Hepatocyte (in vitro differentiated cells): ENCODE measurements at places on chromosomes 6 and 20.

GRCh38 chr6:32889533-32889932 lies 35.5 kb downstream of the PSMB9 start:
- no peak for DNase-seq

- no peak for DNase-seq
These were observed 18.1 kb downstream of the SLX4IP start for GRCh38 chr20:10453241-10453640.

DNA sequence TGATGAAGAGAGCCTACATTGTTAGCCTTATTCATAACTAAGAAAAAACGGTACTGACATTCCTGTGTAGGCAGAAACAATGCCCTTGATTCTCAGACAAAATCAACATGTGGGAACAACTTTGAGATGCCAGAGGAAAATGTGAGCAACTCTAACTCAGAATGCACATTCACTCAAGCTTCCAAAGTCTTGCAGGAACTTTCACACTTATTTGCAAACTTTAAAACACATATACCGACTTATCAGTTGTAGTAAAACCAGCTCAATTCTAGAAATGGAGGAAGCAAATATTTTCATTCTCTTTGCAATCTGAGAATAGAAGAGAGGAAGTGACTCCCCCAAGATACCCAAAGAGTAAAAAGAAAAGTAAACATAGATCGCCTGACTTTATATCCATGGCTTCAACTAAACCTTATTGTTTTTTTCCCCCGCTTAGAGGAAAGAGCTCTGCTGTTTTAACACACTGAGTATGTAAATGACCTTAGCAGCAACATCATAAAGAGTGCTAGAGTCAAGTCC lies 117.6 kb downstream of the EPB41L2 start:
- no peak for DNase-seq

DNA sequence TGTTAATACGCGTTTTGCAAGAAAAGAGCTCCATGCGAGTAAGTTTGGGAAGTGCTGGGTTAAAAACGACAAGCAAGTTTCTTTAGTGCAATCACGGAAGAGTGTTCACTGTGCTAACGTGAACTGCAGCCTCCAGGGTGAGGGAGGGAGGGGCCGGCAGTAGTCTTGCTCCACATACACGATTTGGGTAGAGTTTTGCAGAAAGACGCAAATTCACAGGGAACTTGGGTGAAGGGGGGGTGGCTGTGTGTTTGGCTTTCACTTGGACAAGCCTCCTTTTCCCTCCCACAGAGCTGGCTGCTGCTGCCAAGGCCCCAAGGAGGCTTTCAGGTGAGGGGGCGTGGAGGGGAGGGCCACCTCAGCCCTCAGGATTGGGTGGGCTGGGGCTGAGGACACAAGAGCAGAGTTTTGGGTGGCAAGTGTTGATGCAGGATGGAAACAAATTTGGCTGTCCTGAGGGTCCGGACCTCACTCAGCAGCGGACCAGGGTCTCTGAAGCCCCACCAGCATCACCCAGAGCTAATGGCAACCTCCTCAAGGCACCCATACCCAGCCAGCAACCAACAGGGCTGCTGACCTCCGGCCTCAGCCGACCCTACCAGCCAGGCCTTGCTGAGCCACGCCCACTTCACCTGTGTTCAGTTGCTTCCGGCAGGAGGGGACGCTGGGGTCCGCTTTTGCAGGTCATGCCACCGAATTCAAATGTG lies 204.5 kb downstream of the ERMARD start:
- DNase-seq, result no peak

- peak; percentile 44 for DNase-seq
These were observed 136.9 kb upstream of the SUPT3H start for GRCh38 chr6:45514454-45515230.

- no peak for DNase-seq
These were observed 19.1 kb upstream of the SPTLC3 start for GRCh38 chr20:12989586-12990115.

DNA sequence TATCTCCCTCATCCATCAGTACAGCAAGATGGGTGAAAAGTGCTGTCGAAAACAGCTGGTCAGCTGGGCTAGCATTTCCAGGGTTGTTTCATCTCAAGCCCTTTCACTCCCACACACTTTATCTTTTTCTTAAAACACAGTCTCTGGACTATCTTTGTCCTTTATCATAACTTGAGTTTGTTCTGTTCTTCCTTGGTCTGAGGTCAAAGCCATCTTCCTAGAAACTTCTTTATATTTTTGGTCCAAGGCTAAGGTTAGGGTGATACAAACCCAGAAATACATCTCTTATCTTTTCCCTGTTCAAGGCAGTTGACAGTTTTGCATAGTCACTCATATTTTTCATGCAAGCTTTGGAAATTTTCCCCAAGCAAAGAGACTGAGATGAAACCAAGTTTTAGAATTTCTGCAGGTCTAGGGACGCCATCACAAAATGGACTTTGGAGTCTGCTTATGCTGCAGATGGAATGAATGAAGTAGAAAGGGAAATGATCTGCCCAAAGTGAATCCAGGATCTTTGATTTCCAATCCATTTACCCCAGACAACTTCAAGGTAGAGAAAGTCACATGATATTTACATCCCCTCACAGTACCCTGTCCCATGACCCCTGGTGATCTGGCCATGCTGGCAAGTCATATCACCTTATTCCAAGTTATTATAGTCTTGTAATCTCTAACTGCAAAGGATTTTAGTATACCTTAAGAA lies 297.0 kb downstream of the ZNF217 start:
- DNase-seq, result no peak

DNA sequence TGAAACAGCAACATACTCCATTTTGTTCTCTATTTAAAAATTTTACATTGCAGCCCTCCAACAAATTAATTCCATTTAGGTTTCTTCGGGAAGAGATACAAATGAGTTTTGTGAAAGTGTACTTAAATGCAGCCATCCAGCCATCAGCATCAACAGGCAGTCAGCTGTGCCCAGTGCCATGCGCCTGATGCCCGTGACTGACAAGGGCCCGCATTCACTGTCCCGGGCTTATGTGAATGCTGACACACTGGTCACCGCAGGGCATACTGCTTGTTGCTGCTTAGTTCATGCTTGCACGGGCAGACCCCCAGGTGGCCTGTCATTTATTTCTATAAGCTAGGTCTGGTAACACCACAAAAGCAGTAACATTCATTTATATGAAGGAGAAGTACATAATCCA lies 224.9 kb upstream of the QKI start:
- no peak for DNase-seq

DNA sequence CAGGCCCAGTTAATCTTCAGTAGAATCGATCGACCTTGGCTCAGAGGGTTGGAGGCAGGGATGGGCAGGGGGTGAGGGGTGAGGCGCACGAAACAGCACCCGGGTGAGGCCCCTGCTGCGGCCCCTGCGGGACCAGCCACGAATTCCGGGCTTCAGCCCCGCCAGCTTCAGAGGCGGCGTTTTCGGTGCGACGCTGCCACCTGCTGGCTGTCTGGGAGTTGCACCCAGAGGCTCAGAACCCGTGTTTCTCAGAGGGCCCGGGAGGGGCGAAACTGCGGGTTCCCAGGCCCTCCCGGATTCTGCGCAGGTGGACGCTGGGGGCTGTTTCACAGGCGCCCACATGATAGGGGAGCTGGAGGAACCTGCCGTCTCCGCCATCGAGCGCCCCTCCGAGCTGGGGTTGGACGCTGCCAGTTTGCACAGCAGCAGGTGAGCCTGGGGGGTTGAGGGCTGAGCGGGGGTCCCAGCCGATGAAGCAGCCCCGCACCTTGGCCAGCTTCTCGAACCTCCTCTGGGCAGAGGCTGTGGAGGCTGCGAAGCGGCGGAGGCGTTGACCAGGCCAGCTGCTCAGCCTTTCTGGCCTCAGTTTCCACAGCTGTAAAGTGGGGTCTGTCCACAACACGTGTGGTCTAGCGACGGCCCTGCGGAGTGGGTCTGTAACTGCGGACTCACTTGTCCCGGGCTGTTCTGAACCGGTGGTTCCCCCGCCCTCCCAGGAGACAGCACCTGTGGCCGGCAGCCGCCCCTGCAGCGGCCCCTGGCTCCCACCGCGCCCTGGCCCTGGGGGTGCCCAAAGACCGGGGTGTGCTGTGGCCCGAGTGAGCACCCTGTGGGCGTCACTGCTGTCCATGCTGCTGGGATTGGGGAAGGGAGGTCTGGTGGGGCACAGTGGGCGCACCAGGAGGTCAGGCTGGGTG lies 2.5 kb upstream of the BHLHE23 start:
- peak; percentile 84 for DNase-seq

DNA sequence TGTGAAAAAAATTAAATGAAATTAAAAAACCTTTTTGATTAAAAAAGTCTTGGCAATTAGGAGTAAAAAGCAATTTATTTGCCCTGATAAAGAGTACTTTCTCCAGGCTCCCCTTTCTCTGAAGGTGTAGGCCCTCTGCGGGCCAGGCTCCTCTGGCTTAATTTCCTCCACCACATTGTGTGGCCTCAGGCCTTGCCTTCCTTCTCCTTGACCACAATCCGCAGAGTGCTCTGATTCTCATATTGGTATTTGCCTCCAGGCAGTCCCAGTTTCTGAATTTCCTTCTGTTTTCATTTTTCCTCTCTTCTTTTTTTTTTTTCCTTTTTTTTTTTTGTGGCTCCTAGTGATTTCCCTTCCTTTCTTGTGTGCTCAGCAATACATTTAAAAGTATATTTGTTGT lies 96.4 kb downstream of the AIG1 start:
- no peak for DNase-seq

- no peak for DNase-seq
These were observed 5.9 kb upstream of the PAQR8 start for GRCh38 chr6:52356017-52356416.

DNA sequence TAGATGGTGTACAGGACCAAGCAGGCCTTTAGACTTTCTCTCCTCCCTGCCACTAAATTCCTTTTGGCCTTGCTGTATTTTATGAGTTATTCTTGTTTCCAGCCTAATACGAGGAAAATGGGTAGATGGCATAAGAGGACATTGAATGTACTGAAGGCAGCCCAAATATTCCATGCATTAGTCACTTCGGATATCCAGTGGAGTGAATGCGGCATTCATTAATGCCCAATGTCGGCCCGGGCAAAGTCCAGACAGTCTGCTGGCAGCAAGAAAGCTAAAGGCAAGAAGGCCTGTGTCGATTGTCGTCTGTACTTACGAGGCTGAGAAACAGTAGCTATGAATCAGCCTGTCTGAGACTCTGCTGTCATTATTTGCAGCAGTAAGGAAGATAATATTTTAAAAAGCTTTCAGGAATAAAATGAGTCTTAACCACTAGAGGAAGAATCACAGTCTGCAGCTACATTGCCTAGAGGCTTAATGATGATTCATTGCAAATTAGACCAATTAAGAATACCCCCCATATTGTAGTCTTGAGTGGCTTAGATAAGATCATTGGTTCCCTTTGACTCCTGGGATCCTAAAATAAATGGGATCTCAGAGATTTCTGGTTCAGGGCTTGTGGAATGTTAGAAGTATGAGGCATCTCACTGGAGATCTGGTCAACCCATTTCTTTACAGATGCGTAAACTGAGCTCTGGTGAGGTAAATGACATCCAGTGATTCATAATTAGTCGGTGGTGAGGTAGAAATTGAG lies 534.1 kb upstream of the JAG1 start:
- peak; percentile 80 for DNase-seq

DNA sequence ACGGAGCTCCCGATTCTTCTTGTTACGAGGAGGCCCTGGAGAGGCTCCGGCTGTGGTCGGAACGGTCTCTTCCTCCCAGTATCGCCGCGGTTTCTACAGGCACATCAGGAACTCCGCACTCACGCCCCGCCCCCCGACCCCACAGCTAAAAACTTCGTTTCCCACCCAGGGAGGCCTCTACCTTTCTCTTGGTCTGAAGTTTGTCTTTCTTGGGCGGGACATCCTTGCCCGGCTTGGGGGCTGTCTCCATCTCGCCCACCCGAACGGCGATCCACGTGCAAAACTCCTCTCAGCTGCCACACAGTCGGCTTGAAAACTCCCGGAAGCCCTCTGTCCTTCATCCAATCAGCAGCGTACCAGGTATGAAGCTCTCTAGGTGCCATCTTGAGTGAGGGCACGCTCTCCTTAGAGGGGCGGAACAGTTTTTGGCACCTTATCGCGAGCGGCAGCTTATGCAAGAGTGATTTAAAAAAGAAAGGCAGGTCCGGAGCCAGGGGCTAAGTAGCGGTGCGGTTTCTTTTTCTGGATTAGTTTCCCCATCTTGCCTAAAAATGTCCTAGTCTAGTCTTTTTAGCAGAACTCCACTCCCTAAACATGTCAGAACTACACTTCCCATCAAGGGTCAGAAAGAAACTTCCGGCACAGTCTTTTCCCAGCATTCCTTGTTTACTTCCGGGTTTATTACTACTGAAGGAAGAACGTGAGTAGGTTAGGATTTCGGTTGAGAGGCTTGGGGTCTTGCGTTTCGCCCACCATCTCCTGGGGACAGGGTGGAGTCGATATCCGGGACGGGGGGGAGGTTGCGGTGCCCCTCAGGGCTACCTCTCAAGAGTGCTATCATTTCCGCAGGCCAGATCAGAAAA lies at the start of the genes PFDN6 and WDR46:
TSS of gene PFDN6 (plus strand) at position 681 of the 863 bp plus-strand sequence. CDS start 256 bp downstream, outside the sequence.
TSS of gene WDR46 (minus strand) at position 319 of the 863 bp plus-strand sequence. CDS start at position 250, 69 bp downstream.
- peak; percentile 87 for DNase-seq

GRCh38 chr6:149330133-149330532 lies 12.6 kb downstream of the TAB2 start:
- no peak for DNase-seq

- DNase-seq, result peak; percentile 73
These were observed 362 bp downstream of the DUSP22 start for GRCh38 chr6:292506-293192.

DNA sequence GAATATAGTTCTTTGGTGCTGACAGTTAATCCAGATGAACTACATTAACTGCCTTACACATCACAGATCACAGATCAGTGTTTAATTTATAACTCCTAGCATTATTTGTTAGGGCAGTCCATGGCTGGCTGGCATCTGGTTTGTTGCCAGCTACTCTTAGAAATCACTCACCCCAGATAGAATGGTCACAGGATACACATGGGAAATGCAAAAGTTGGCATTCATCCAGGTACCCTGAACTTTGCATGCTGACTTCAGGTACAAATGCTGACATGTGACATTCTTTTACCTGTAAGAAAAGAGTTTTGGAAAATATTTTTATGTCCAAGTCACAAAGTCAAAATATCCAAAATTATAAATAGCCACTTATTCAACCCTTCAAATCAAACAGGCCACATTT lies 20.2 kb downstream of the FBXL4 start:
- DNase-seq, result peak; percentile 24

DNA sequence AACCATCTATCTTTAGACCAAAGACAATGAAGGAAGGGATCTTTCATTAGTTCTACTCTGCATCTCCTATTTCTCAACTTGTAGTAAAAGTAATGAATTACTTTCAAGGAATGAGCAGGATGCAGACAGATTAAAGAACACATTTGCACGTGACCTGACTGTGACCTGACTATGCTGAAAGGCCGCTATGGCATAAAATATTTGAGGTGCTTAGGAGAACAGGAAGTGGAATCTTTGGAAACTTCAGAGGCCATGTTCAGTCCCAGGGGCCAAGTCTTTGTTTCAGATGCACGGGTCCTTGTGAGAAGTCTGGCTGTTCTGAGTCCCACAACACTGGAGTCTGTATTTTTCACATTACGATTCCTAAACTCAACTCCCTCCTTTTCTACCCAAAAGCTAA lies 41.0 kb downstream of the NINL start:
- DNase-seq, result no peak

GRCh38 chr20:62488470-62488869 lies 12.7 kb upstream of the GATA5 start:
- DNase-seq, result no peak

- no peak for DNase-seq
These were observed 124.7 kb downstream of the PREX1 start for GRCh38 chr20:48703107-48703506.

GRCh38 chr6:104396077-104396476 lies 463.6 kb downstream of the HACE1 start:
- DNase-seq, result no peak
